ENCODE measurements at places on chromosomes 11 and 22.
A peak's percentile ranks its signal among the peaks of the same experiment; 100 is the strongest.

GRCh38 chr22:44211256-44211945 lies 30.7 kb downstream of the PARVG start:
- no peak for DNase-seq

GRCh38 chr11:118785362-118785761 lies 5.6 kb downstream of the DDX6 start:
- DNase-seq, result no peak

- no peak for DNase-seq
Observed at GRCh38 chr11:131303611-131304119, 66.8 kb upstream of the NTM start.

GRCh38 chr11:94533696-94534630 lies 9.8 kb upstream of the FUT4 start:
- DNase-seq, result no peak

- DNase-seq, result peak; percentile 34
Observed at GRCh38 chr11:65777821-65778361, 2.9 kb downstream of the AP5B1 start.

GRCh38 chr11:19160847-19161246 lies 40.9 kb downstream of the CSRP3 start:
- no peak for DNase-seq

DNA sequence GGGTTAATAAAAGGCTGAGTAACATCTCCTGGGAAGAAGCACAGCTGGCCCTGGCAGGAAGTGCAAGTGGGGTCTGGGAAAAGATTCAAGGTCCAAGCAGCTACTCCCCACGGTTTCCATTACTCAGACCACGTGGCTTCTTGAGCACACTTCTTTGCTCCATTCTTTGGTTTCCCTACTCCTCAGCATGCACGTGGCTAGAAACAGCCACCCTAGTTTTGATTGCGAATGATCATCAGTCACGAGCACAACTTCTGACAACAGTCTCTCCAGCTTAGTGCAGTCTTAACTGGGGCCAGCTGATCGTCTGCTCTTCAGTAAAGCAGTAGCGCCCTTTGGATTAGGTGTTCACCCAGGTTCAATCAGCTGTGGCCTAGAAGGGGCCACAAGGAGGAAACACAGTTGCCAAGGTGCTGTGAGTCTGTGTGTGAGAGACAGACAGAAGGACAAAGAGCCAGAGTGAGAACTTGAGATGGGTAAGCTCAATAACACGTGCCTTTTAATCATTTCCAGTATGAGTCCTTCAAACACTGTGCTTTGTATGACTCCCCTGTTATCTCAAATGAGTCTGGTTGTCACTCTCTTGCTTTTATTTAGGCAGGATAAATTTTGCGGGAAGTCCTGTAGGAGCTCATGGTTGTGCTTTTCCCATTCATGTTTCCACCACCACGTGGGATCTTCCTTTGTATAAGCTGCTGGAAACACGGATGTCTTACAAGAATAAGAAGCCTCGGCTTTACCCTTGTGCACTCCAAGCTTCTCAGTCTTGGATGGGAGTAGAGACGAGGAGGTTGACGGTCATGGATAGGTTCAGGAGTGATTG lies 901 bp upstream of the PARVA start:
- no peak for DNase-seq

- no peak for DNase-seq
Observed at GRCh38 chr11:9280655-9281301, 15.6 kb upstream of the DENND5A start.

GRCh38 chr11:93250326-93250725 lies 52.5 kb upstream of the SLC36A4 start:
- DNase-seq, result no peak

DNA sequence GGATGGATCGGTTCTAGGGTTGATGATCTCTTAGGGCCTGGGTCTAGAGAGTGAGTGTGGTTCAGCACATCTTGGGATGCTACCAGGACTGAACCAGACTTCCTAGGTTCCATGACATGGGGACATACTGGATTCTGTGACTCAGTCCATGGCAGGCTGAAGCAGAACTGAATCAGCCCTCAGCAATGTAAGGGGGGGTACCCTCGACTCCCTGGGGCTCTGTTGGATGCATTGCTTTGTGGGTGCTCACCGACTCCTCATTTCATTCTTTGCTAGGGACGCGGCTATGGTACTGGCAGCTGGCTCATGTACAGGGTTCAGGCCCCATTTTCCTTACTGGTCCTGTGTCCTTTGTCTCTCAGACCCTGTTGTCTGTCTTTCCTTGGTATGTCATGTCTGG lies 733 bp upstream of the GRAMD1B start:
- DNase-seq, result no peak

DNA sequence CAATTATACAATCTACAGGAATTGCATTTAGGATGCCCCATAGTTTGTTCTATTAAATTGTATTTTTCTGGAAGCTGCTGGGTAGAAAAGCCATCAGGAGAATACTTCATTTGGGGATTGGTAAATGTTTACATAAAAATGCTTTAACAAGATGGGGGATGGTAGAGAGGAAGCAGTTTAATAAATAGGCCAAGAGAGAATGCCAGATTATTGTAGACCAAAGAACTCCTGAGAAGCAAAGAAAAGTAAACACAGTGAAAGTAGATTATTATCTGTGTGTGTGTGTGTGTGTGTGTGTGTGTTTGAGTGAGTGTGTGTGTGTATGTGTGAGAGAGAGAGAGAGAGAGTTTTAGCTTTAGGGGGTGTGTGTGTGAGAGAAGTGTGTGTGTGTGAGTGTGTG lies 820.4 kb upstream of the CCDC90B start:
- no peak for DNase-seq

DNA sequence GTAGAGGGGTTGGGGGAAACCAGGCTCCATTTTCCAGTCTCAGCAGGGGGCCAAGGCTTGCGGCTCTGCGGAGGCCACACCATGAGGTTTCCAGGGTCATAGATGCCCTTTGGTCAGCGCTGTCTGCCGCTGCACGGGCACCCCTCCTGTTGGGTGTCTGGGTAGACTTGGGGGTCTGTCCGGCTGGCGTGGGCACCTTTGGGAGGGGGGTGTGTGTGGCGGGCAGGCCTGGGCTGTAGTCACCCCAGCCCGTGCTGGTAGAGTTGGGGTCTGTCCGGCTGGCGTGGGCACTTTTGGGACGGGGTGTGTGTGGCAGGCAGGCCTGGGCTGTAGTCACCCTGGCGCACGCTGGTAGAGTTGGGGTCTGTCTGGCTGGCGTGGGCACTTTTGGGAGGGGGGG lies 18.6 kb downstream of the LSP1 start:
- no peak for DNase-seq

DNA sequence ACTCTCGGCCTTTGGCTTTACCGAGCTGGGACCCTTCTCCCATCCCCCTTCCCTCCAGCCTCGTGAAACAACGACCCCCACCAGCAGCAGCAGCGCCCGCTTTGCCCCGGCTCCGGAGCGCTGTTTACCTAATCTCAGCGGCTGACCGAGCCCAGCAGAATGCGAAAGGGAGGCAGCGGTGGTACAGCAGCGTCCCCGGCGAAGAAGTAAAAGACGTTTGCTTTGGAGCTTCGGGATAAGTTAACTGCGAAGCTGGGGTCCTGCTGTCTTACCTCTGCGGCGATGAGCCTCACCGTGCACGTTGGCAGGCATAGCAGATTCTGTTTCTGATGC lies 2.0 kb upstream of the LARGE1 start:
- DNase-seq, result peak; percentile 55

DNA sequence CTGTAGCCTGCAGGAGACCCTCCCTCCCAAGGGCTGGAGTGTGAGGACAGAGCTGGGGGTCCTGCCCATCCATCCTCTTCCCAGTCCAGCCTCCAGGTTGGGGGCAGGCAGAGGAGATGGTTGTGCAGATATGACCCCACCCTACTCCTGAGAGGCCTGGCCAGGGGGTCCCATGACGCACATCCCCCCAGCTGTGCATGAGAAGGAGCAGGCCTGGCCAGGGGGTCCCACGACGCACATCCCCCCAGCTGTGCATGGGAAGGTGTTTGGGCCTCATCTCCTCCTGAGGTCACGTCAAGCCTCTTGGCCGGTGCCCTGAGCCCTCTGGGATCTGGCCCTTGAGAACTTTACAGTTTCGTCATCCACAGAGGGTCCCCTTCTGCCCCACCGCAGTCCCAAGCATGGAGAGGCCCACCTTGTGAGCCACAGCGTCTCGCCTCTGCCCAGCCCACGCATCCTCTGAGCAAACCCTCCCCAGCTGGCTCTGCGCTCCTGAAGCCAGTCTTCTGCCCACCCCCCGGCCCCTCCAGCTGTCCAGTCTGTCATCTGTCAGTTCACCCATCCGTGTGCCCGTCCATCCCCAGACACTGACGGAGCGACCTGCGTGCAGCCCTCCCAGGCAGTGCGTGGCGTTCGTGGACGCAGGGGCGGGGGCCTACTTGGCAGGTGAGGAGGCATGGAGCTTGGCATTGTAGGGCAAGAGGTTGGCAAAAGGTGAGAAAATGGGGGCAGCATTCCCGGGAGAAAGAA lies 2.3 kb downstream of the ANO9 start:
- no peak for DNase-seq

DNA sequence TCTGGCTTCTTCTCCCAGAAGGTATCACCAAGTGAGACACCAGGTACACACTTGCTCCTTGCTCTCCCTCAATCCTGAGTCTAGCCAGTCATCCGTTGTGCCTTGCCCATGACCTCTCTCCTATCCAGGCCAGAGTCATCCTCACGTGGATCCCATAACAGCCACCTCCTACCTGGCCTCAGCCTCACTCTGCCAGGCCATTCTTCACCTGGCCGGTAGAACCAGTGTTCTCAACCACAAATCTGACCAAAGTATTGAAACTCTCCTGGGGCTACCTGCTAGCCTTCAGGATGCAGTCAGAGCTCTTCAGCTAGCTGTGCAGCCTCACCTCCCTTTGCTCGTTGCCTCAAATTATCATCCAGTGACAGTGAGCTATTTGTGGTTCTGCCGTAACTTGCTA lies 37.7 kb downstream of the CHRDL2 start:
- DNase-seq, result no peak

DNA sequence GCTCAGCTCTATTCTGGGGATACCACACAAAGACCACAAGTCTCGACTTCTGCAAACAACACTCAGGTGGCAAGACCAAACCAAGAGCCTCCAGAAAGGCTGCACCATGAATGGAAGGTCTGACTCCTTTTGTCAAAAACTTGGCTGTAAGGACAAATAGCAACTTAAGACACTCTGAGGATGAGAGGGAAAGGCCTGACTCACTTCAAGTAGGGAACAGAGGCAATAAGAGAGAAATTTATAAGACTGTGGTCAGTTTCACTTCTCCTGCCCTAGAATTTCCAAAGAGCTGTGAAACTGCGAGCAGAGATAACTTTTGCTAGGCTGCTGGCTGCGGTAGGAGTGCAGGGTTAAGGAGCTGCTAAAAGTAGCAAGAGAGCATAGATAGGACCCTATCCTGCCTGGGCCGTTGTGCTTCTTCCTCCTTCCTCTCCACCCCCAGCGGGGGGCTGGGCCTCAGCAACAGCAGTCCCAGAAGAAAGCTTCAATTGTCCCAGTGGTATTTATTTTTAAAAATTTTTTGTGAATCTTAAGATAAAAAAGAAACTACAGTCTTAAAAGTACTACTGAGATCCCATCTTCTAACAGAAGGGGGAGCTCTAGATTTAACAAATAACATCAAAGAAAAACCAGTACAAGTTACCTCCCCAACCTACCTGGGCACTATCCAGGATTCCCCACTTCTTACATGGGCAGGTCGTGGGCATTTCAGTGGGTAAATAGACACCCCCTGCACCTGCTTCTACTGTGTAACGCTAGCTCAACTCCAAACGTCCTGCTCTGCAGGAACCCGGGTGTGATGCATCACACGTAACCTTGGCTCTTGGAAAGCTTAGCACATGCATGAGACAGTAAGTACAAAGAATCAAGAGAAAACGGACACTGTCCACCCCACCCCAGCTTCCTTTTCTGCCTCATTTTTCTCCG lies 66.4 kb downstream of the SGSM3 start:
- no peak for DNase-seq

GRCh38 chr11:47276923-47277322 lies 7.0 kb downstream of the MADD start:
- DNase-seq, result no peak

Measured in activated CD8-positive, alpha-beta memory T cell treated with anti-CD3 and anti-CD28 coated beads, Interleukin-2, amount 50 U/mL, for 48 hours (primary cell).